Activated CD4-positive, alpha-beta memory T cell treated with anti-CD3 and anti-CD28 coated beads for 36 hours (primary cell): ENCODE measurements at places on chromosomes 7 and 10.

DNA sequence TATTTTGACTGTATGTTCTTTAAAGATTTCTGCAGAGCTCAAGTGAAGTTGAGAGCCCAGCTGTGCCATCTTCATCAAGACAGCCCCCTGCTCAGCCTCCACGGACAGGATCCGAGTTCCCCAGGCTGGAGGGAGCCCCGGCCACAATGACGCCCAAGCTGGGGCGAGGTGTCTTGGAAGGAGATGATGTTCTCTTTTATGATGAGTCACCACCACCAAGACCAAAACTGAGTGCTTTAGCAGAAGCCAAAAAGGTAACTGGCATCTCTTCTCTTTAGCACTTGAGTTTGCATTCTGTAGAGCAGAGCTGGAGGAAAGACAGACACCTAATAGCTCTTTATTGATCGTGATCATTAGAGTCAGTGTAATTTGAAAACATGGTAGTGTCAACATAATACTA lies 33.7 kb downstream of the MCM10 start:
- no peak for DNase-seq

- no peak for DNase-seq
Observed at GRCh38 chr10:90314718-90315117, 543.1 kb downstream of the HTR7 start.

DNA sequence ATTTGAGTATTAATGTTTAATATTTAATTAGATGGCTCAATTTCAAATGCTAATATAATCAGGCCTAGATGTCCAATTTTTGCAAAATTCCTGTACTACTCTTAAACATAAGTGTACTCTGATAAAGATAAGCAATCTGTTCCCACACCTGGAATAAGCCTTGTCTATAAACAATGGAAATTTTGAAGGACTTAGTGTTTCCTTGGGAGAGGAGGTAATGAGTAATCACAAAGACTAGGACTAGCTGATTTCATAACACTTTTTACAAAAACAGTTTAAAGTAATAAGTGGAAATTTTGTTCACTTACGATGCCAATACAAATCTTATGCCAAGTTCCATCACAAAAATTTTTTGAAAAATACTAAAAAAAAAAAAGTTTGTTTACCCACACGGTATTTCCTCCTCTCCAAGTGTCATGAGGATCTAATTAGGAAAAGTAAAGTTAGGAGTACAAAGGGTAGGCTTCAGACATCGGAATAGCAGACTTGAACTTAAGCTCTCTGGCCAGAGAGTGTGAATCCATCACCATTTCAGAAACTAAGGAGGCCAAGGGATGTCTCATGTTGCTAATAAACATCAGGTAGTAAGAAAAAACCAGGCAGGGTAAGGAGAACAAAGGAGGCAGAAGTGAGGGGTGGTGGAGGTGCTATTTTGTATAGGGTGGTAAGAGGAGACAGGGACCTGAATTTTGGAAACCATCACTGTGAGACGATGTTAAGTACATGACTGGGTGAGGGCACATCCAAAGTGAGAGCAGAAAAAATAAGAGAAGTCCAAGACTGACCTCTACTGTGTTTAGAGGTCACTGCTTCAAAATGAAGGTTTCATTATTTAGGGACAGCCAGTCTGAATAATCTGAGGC lies 61.3 kb downstream of the RAPGEF5 start:
- no peak for DNase-seq

- no peak for DNase-seq
Observed at GRCh38 chr7:82284936-82285519, 158.5 kb downstream of the CACNA2D1 start.

DNA sequence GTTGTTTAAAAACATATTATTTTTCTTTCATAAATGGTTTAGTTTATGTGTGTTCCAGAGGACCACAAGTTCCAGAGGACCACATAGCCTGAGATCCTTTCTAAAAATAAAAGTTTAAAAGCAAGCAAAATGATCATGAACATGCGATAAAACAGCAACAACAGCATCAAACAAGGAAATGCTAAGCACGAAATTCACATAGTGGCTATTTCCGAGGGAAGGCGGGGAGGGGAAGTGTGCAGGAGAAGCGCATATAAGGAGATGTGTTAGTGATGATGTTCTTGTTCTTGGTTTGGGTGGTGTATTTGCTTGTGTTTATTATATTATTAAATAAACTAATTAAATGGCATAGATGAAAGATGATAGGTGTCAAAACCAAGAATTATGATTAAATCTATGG lies 1.2 kb downstream of the TBATA start:
- no peak for DNase-seq

DNA sequence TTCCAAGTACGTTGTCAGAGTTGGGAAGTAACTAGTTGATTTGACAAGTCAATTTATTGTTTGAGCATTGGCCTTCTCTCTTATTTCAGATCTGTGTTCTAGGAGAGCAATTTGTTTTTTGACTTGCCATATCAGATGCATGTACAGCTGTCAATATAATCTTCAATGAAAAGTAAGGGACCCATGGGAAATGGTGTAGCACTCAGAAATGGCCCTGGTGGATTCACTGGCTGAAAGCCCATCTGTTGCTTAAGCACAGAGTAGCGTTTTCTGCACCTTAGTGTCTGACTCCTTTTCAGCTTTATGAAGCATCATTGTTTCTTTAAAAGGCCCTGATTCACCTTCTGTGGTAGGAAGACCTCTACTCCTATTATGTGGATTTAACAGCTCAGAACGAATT lies 10.2 kb downstream of the GARS1 start:
- DNase-seq: no peak

DNA sequence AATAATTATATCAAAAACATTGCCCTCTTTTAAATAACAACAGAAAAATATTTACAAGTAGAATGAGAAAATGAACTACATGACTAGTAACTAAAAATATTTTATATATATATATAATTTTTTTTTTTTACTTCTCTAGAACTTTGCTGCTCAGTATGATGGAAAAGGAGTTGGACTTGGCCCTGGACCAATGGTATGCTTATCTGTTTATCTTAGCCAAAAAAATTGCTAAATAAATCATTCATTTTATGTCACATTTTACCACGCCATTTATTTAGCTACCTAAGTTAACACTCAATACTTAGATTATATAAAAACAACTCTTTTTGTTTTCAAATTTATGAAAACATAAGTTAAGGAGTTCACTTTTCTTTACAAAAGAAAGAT lies 6.7 kb downstream of the COL1A2 start:
- DNase-seq: no peak

GRCh38 chr10:116521424-116522290 lies 24.1 kb upstream of the PNLIP start:
- DNase-seq: peak; percentile 16

DNA sequence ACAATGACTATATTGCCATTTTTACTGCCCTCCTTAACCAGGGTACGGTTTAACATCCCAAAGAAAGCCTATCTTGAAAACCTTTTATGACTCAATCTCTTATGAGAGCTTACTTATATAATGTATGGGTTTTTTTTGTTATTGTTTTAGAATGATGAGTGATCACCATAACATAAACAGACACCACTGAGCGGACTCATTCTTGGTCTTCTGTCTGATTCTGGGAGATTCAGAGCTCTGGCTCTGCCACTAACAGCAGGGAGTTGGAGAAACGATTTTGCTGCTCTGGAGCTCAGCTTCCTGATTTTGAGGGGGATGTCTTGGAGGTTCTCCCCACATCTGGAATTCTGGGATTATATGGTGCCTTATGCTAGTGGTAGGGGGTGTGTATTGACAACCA lies 244.1 kb downstream of the FRMD4A start:
- DNase-seq: no peak

GRCh38 chr7:130734815-130735716 lies 1.1 kb upstream of the KLF14 start:
- DNase-seq: no peak

GRCh38 chr10:97542169-97543024 lies 30.2 kb upstream of the ANKRD2 start:
- peak; percentile 76 for DNase-seq

GRCh38 chr10:48242171-48242904 lies 32.2 kb downstream of the FRMPD2 start:
- DNase-seq: no peak

DNA sequence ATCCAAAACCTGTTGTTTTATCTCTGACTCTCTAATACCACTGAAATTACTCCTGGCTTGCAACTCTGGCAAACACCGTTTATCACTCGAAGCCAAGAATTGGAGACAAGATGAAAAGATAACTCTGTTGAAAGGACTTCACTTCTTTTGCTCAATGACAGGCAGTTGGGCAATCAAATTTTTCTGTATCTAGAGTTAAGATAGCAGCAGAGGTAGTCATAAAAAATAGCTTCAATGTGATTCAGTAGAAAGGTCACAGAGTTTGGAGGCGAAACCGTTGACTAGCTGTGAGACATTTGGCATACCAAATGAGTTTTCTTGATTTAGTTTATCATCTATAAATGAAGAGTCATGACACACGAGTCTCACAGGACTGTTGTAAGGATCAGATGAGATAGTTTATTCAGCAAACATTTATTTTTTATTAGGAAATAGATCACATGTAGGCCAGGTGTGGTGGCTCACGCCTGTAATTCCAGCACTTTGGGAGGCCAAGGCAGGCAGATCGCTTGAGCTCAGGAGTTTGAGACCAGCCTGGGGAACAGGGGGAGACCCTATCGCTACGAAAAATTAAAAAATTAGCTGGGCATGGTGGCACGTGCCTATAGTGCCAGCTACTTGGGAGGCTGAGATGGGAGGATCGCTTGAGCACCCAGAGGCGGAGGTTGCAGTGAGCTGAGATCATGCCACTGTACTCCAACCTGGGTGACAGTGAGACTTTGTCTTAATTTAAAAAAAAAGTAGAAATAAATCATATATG lies 23.6 kb downstream of the AKR1B1 start:
- DNase-seq: no peak

DNA sequence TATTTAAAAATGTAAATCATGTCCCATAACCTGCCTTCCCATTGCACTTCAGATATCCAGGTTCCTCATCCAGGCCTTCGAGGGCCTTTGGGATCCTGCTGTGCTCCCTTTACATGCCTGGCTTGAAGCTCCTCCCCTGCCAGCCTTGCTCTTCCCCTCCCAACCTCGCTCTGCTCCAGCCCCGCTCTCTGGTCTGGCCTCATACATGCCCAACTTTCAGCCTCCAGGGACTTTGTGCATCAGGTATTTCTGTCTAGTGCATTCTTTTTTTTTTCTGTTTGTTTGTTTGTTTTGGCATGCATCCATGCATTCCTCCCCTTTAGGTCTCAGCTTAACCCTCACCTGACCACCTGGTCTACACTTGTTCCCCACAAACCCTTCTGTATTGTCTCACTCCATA lies 160.3 kb downstream of the SNX10 start:
- no peak for DNase-seq

DNA sequence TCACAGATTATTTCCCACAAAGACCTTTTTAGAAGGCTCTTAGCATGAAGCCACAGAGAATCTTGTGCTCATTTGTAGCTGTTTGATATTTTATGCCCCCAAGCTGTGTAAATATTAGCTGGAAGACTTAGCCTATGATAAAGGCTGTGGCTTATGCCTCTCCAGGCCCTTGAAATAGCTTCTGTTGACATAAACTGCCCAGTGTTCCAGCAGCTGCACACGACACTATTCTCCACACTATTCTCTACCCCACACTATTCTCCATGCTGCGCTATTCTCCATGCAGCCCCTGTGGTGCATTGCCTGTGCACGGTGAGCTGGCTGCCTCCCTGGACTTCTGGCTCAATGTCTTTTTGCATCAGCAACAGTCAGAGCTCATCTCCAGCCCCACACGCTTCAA lies 13.1 kb downstream of the DDC start:
- DNase-seq: no peak

GRCh38 chr7:68805159-68805558 lies 793.1 kb upstream of the AUTS2 start:
- no peak for DNase-seq

DNA sequence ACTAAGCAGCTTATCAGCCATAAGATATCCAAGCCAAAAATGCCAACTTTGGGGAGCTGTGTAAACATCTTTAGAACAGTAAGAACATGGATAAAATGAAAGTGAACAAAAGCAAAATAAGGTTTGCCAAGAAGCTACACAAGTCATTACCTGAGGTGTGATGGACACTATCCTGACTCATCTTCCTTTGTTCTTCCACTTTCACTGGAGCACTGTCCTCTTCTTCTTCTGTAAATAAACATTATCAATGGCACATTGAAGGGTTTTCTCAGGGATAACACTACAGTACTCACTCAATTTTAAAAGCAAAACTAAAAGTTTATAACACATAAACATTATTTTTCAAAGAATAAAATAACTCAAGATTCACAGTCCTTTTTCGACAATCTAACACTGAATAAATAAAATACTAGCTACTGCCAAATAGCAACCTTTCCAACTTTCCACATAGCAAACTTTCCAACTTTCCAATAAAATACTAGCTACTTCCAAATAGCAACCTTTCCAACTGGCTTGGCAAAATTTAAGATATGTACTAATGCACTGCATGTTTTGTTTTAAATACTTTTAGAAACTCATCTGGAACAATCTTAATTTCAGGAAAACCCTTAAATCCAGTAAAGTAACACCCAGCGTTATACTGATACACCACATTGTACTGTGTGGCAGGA lies 174.1 kb downstream of the SKAP2 start:
- no peak for DNase-seq

- no peak for DNase-seq
Observed at GRCh38 chr10:70683601-70683934, 11.3 kb downstream of the ADAMTS14 start.

DNA sequence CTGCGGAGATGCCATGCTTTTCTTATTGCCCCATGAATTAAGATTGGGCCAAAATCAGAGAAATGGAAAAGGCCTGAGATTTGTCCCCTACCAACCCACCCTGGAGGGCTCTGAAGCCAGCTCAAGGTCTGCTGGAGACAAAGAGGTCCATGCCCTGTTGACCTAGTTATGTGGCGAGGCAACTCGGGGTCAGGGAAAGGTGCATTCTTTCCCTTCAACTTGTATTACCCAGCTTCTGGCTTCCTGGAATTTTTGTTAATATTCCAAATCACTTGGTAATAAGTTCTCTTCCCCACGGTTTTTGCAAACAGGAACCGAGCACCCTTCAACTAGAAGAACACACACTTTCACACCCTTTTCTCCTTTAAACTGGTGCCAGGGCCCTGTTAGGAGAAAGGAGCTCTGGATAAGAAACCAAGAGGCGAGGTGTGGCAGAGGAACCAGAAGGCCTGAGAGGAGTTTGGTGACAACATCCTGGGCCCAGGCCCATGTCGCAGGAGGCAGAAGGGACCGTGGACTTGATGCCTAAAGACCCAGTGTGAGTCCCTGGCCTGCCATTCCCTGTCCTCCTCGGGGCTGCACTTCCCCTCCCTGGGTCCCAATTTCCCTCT lies 12.5 kb upstream of the SFRP5 start:
- DNase-seq: no peak

- peak; percentile 85 for DNase-seq
Observed at GRCh38 chr10:101569622-101570427, 18.2 kb downstream of the POLL start.

GRCh38 chr10:111986079-111986478 lies 197.5 kb downstream of the GPAM start:
- no peak for DNase-seq

DNA sequence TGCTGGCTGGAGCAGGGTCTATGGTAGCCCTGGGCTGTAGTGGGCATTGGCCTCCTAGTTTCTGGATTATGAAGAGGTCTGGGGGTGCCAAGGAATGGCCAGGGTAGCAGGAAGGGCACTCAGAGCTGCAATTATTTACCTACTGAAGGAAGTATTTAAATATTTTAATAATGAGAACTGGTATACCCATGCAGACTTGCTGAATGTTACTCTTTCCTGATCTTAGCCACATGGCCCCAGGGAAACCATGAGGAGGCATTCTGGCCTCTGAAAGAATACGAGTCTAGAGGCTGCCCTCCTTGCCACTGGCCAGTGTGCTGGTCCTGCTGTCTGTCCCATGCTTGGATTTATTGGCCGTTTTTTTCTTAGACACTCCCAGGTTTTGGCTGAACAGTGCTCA lies 599.7 kb downstream of the LRMDA start:
- no peak for DNase-seq
